ENCODE measurements at places on chromosomes 3 and 15. TPM values are rescaled to one million over a fixed set of nuclear protein-coding genes. Genes with fewer than 3 reads are reported as not detected.

GRCh38 chr3:4582624-4583023, 89.5 kb downstream of the ITPR1 start:
- no peak for DNase-seq

GRCh38 chr3:197906850-197907187, 43.2 kb upstream of the RPL35A start:
- DNase-seq, result no peak

GRCh38 chr3:157938154-157938779, 168.0 kb downstream of the SHOX2 start:
- no peak for DNase-seq

GRCh38 chr15:81478354-81478753, 104.3 kb upstream of the TMC3 start:
- DNase-seq, result no peak

DNA sequence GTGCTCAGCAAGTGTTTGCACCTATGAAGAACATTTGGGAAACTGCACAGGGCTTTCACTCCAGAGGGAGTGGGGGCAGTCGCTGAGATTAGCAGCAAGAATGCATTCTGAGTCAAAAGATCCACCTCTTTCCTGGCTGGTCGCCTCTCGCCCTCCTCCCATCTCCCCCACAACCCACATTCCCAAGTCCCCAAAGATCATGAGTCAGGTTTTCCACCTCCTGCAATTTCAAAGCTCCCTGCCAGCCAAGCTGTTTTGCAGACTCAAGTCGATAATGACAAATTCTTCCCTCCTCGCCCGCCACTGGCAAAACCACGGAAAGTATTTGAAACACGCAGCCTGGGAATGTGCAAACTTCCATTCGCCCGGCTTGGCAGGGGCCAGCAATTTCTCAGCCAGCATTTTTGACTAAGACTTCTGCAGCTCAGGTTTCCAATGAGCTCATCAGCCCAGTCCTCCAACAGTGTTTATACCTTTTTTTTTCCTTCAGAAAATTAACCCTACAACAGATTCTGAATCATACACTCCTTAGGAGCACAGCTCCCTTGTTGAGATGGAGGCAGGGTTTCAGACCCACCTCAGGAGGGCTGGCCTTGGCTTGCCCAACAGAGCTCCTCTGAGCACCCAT, 181.4 kb downstream of the SMAD6 start:
- DNase-seq, result peak; percentile 77

DNA sequence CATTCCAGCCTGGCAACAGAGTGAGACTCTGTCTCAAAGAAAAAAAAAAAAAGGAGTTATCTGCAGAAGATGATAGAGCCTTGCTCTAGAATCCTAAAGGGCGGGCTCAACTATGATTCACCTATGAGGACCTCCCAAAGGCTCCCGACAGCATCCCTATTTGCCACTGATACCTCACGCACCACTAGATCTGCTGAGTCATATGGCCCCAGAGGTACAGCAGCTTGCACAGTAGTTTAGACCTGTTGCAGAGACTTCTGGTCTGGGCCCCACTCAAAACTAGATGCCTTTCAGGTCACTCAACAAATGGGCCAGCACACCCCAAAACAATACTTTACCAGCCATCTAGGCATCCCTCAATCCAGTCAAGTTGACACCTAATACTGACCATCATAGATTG, 38.1 kb upstream of the PTX3 start:
- no peak for DNase-seq

DNA sequence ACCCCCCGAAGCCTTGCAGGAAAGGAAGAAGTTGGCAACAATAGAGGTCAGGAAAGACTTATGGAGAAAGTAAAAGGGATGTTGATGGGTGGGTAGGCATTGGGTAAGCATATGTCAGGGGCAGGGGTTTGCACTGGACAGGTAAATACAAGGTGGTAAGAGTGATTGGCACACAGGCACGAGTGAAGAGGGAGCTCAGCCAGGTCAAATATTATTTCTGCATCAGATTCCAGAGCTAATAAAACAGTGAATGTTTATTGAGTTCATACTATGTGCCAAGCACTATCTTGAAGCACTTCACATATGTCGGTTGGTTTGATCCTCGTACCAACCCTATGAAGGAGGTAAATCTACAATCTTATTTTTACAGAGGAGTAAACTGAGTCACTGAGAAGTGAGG, 6.6 kb downstream of the CLSTN2 start:
- DNase-seq, result no peak

DNA sequence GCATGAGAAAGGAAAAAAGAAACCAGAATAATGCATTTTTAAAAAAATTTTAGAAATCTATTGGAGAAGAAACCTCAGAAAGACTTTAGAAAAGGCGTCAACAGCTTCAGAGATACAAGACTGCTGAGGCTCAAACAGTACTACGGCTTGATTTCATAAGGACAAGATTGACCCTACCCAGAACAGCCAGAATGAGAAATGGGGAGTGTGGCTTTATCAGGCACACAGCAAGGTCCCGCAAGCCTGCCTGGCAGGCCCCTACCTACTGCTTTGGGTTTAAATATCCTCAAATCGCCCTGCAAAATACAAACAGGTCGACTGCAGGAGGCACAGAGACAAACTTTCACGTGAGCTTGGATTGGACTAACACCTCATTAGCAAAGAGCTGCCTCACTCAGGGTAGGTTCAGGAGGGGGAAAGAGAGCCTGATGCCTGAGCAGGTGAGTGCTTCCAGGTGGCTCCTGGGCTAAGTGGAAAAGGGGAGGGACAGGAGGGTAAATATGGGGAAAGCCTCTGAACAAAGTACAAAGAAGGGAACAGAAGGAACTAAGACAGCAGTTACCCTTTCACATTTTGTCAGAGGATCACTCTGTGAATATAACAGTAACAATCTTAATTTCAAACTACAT, 87.5 kb downstream of the RORA start:
- no peak for DNase-seq

The GATA2 gene
- 23.9 TPM for total RNA-seq

The OCA2 gene
- total RNA-seq, result 1.4 TPM

Measured in type B pancreatic cell (in vitro differentiated cells).